H4 (cell line): ENCODE measurements at places on chromosomes 2 and 18. TPM values are rescaled to one million over a fixed set of nuclear protein-coding genes. Genes with fewer than 3 reads are reported as not detected.

The TEKT4 gene
- not detected in 2 replicates for total RNA-seq

DNA sequence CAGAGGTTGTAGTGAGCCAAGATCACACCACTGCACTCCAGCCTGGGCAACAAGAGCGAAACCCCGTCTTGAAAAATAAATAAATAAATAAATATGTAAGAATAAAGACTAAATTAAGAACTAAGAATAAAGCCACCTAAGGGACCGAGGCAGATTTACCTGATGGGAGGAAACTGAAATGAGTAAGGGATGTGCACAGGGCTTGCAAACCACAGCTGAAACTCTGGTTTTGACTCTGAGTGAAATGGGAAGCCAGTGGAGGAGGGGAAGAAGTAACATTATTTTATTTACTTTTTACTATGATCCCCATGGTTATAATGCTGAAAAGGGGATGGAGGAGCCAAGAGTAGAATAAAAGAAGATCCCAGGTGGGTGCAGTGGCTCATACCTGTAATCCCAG is 107.3 kb downstream of the CABYR start:
- DNase-seq, result no peak

DNA sequence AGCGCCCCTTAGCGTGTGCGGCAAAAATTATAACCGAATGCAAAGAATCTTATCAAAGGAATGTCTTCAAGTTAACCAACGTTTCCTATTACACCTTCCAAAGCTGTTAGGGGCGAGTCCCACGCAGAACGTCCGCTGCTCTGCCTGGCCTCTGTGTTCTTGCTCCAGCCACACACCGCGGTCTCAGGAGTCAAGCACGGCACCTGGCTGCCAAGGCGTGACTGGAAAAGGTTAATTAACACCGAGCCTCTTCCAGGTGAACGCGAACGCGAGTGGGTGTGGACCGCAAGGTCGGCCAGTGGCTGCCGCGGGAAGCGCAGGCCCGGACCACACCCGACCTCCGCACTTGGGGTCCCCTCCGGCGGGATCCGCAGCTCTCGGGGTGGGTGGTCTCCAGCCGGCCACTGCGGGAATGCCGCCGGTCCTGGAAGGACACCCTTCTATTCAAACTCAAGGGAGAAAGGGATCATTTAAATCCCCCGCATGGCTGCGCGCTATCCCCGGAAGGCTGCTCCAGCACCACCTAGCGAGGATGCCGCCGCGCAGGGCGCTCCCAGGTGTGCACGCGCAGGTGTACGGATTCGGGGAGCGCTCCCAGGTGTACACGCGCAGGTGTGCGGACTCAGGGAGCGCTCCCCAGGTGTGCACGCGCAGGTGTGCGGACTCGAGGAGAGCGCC is 830 bp downstream of the CYB5A start:
- no peak for DNase-seq

- no peak for DNase-seq
These were observed 173.5 kb upstream of the SIX2 start for GRCh38 chr2:45182667-45183295.
